ENCODE measurements at places on chromosomes 1 and 21.
A peak's percentile ranks its signal among the peaks of the same experiment; 100 is the strongest.

GRCh38 chr1:16171314-16172151, 15.7 kb upstream of the EPHA2 start:
- DNase-seq, result peak; percentile 54

- DNase-seq, result peak; percentile 97
These were observed 80.6 kb upstream of the IPO9 start for GRCh38 chr1:201748335-201748734.

GRCh38 chr1:182376936-182377574, 14.5 kb downstream of the GLUL start:
- peak; percentile 29 for DNase-seq

GRCh38 chr1:145601593-145601992, 6.2 kb upstream of the GPR89A start:
- DNase-seq, result no peak

- peak; percentile 78 for DNase-seq
These were observed 722 bp downstream of the TUT4 start for GRCh38 chr1:52552236-52552504.

GRCh38 chr21:37509802-37510393, 143.3 kb downstream of the DYRK1A start:
- peak; percentile 10 for DNase-seq

- peak; percentile 96 for DNase-seq
These were observed 471.4 kb downstream of the PTBP2 start for GRCh38 chr1:97192872-97193572.

- DNase-seq, result no peak
These were observed 31.3 kb upstream of the FOXO6 start for GRCh38 chr1:41329662-41330587.

DNA sequence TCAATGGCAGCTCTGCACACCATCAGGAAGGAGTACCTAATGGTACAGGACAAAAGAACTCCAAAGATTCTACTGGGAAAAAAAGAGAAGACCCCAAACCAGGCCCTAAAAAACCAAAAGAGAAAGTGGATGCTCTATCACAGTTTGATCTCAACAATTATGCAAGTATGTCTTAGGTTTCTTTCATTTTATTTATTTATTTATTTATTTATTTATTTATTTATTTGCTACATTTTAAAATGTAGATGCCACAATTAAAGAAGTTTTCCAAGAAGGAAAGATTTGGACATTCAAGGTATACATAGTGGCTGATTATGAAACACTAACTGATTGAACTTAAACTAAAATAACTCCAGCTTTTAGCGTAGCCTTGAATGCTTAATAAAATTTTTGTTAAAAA, 60.2 kb downstream of the PRRC2C start:
- DNase-seq, result no peak

DNA sequence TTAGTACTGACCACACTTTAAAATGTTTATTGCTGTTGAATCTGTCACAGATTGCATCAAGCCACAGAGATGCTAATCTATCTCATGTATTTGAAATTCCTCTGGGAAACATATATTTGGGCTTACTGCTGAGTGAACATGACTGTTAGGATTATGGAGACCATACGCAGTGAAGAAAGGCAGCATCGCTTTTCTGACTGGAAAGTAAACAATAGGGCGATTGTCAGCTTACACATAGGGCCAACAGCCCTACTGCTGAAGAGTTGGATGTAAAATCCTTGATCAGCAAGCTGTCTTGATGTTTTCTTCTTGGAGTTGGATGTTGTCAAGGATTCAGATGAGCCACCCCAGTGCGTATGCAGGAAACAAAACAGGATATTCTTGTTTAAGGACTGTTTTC, 368.7 kb upstream of the ADGRL2 start:
- no peak for DNase-seq

DNA sequence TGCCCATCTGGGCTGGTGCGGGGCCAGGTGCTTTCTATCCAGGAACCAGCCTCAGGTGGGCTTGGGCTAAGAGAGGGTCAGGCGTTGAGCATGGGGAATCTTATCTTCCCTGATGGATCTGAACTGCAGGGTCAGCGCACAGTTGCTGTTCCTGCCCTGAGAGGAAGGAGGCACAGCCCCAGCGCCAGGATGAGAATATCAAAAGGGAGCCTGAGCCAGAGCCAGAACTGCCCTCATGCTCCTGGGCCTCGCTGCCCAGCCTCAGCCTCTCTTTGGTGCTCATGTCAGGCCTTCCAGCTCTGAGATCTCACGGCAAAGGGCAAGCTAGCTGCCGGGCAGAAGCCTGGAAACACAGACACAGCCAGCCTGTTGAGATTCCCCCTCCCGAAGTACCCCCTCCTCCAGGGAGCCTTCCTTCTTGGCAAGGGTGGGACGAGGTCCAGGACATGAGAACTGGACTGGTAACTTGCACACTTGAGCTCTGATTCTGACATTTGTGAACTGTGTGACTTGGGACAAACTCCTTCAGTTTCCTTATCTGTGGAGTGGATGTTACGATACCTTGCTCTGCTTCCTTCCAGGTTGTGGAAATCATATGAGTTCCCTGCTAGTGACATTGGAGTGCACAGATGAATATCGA, 1.2 kb upstream of the LAD1 start:
- no peak for DNase-seq

DNA sequence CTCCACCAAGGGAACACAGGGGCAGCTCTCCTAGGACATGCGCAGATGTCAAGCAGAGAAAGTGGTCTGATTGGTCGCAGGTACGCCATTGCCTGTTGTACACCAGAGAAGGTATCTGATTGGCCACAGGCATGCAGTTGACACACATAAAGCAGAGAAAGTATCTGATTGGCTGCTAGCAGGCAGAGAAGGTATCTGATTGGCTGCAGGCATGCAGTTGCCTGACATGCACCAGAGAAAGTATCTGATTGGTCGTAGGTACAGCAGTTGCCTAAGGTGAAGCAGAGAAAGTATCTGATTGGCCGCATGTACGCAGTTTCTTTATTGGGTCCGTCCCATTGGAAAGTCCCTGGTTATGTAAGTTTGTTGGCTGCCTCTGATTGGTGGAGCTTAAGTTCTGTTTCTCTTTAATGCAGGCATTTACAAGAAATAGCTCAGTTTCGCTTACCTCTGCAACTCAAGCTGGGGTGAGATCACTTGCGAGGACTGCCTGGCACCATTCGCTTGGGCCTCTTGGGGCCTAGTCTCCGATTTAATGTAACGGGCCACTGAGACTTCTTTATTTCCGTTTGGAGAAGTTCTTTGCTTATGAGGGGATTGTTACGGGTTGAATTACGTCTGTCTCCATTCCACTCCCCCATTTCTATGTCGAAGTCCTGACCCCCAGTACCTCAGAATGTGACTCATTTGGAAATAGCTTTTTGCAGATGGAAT, 74.2 kb downstream of the SIK1 start:
- peak; percentile 40 for DNase-seq

GRCh38 chr1:202159534-202160371, 649 bp downstream of the PTPN7 start:
- DNase-seq, result no peak

- DNase-seq, result peak; percentile 47
These were observed 123.2 kb downstream of the DPYD start for GRCh38 chr1:97797403-97798183.

DNA sequence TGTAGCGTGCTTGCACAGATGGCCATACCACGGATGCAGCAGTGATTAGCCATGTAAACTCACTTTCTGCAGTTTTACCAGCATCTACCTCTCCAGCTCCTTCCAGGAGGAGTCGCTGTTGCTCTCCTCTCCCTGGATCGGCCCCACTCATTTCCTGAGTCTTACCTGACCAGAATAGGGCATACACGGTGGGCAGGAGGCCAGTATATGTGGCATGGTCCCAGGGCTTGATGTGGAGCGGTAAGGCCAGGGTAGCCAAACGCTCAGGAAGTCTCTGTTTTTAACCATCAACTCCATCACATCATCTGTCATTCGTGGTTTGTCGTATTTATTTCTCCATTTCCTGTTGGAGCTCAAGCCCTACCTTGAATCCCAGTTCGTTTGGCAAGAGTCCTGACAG, 163.4 kb upstream of the USP24 start:
- DNase-seq, result peak; percentile 43

DNA sequence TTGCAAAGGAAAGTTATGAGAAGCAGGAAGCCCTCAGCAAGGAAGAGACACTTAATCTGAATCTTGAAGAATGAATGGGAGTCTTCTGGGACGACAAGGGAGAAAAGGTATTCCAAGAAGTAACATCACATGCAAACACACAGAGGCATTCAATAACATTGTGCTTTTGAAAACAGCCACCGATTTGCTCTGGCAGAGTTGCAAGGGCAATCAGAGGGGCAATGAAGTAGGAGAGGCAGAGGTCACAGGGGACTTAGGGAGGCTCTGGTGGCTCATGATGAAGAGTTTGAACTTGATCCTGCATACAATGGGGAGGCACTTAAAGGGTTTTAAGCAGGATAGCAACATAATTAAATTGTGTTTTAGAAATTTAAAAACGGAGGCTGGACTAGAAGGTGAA, 107.7 kb downstream of the DDX20 start:
- DNase-seq, result no peak

DNA sequence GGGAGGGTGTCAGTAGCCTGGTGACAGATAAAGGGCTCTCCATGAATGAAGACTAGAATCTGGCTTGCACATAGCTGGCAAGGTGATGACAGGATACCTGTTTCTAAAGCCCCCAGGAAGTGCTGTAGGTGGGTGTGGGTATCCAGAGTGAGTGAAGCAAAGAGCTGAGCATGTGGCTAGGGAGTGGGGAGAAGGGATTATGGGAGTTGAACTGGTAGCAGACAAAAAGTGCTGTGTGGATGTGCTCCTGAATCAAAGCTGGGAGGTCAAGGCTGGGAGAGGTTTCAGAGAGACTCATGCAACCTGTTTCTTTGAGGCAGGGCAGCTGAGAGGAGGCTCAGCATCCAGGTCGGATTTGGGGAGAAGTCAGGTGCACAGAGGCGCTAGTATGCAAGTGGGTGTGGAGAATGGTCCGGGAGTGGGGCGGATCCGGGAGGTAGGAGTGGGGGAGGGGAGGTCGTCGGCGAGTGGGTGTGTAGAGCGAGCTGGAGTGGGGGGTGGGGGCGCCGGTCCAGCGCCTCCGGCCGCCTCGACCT, 600 bp downstream of the ASTN1 start:
- DNase-seq, result no peak

GRCh38 chr1:209134001-209134400, 449.5 kb upstream of the CAMK1G start:
- no peak for DNase-seq

DNA sequence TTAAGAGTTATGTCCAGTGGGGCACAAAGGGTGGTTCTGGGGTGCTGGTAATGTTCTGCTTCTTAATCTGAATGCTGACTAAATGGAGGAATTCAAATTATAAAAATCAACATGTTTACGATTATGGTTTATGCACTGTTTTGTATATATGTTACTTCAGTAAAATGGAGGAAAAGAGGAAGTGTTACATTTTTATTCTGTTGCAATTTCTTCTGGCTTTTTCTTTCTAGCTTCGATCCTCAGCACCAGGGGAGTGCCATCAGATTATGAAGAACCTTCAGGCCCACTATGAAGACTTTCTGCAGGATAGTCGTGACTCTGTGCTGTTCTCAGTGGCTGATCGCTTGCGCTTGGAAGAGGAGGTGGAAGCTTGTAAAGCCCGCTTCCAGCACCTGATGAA, 105.5 kb downstream of the MACF1 start:
- DNase-seq, result no peak

- no peak for DNase-seq
These were observed 642 bp downstream of the HCRTR1 start for GRCh38 chr1:31617916-31618746.

DNA sequence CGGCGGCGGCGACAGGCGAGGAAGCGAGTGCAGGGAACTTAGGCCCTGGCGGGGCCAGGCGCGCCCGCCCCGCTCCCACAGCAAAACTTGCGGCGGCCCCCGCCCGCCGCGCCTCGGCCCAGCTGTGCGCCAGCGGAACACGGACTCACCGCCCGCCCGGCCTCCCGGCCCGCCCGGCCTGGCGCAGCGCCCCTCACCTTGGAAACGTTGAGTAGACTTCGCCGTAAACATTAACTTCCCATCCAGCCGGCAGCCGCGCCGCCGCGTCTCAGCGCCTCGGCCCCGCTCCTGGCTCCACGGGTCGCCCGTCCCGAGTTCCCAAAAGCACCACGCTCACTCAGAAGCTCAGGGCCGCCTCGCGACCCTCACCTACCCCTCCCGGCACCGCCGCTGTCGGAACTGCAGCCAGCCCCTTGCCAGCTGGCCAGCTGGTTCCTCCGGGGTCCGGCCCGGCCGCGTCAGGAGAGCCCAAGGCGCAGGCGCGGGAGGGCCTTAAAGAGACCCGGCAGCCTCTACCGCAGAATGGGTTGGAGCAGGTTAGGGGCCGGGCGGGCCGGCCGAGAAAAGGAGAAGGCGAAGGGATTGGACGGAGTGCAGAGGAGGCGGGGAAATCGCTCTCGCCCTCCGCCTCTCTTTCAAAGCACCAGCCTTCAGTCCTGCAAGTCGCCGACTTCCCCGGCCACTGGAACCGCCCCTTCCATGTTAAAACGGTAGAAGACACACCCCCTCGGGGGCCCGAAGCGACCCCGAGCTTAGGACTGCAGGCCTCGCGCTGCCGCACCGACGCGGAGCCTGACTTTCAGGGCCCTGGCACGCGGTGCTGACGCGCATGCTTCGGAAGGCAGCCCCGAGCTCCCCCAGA, at the start of gene EVI5:
TSS of gene EVI5 (minus strand) at position 470 of the 862 bp plus-strand sequence. CDS start 48,562 bp downstream, outside the sequence.
- DNase-seq, result peak; percentile 95

GRCh38 chr1:176619261-176619660, 156.3 kb downstream of the PAPPA2 start:
- no peak for DNase-seq

DNA sequence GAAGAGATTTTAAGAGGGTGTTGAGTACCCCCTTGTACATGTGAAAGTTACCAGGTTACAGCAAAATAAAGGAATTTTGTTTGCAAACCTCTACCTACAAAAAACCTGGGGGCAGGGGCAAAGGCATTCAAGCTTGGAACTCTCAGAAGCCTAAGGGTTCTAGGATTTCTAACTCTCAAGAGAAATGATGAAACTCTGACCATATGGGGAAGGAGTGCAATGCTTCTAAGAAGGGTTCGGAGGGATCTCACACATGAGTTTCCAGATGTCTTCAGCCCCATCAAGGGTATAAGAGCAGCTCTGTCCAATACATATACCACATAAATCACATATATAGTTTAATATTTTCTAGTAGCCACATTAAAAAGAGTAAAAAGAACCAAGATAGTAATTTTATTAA, 7.3 kb upstream of the FCGR2A start:
- DNase-seq, result no peak

DNA sequence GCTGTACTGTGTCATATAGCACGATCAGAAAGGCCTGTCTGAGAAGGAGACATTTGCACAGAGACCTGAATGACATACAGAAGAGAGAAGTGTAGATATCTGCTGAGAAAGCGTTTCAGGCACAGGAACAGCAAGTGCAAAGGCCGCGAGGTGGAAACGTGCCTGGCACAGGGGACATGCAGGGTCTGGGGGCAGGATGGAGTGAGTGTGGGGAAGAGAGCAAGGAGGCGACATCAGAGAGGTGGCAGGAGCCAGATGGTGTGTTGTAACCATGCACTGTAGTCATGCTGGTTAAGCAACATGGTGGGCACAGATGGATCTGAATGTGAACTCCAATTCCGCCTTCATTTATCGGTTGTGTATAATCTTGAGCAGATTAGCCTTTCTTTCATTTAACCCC, 13.0 kb downstream of the KRTCAP2 start:
- DNase-seq, result no peak

- no peak for DNase-seq
These were observed 88.8 kb downstream of the SYT2 start for GRCh38 chr1:202621446-202621845.

GRCh38 chr1:111719674-111720132, 19.5 kb downstream of the INKA2 start:
- no peak for DNase-seq

- no peak for DNase-seq
These were observed 2.6 kb upstream of the PER3 start for GRCh38 chr1:7781501-7781900.

GRCh38 chr1:23923592-23924499, 10.7 kb upstream of the CNR2 start:
- no peak for DNase-seq
